Brain (organoid and tissue), 16 donors: ENCODE measurements at places on chromosomes 6 and 20.

DNA sequence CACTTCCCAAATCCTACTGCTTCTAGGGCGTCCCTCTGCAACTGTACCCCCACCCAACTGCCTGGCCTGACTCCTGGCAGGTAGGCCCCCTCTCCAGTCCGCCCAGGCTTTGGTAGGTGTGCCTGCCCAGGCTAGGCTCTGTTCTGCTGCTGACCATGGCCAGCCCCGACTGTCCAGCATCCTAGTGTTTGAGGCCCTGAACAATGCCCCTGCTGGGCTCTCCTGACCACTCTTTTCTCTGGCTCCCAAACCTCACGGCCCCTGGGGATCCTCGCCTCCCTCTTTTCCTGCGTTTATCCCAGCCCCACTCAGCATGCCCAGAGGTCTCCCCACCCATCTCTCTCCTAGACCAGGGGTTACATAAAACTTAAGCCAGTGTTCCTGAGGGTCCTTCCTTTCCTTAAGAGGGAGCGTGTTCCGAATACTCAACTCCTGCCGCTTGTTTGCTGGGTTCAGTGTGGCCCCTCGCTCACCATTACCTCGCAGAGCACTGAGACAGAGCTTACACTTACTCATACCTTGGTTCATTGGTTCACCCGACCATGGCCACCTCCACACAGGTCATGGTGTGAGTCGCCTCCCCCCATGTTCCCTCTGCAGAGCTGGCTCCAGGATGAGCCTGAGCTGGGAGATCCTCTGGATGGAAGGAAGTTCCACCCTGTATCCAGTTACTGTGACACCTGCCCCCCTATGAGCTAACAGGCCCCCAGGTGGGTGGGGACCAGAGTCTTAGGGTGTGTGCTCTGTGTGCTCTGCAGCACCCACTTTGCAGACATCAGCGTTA lies 21.0 kb upstream of the MYT1 start:
- DNase-seq = no peak

DNA sequence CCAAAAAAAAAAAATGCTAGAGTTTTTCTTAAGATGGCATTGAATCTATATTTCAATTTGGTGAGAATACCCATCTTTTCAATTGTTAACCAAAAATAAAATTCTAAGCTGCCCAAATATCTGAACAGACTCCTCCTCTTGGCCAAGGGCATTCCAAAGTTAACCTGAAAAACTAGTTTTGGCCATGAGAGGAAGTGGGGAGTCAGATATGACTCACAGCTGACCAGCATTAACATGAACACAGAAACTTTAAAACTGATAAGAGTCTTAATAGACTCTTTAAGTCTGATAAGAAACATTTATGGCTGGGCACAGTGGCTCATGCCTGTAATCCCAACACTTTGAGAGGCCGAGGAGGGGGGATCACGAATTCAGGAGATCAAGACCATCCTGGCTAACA lies 171.3 kb downstream of the FAXC start:
- no peak for DNase-seq

GRCh38 chr20:33896509-33896908 lies 85.4 kb downstream of the CHMP4B start:
- DNase-seq = no peak

DNA sequence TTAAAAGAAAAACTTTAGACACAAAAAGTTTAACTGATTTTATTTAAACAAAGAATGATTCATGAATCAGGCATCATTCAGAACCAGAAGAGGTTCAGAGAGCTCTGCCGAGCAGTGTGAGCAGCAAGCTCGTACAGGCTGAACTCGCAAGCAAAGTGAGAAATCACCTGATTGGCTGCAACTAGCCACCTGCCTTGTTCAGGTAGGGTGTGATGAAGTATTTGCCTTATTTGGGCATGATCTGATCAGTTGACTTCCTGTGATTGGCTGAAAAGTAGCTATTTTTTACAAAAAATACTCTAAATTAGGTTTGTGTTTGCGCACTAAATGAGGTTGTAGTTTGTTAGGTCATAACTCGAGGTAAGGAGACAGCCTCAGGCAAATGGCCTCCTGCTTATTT lies 80.7 kb downstream of the HIVEP1 start:
- DNase-seq = no peak

DNA sequence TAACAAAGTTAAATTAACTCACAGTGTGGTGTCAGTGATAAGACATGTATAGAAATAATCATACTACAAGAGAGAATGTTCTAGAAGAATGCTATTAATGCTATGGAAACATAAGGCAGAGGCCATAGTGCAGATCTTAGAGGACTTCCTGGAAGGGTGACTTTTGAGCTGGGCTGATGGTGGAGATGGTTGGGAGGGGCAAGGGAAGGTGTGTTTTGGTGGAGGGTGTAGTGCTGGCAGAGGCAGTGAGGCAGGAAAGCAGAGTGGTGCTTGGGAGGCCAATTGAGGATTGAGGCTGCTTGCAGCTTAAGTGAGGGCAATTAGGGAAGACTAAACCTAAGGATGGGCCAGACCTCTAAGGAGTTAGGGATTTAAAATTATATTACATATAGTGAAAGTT lies 58.5 kb upstream of the FNDC1 start:
- DNase-seq = no peak

- no peak for DNase-seq
These were observed 256.7 kb downstream of the BMP7 start for GRCh38 chr20:57009775-57010174.

GRCh38 chr6:16851044-16851540 lies 89.8 kb upstream of the ATXN1 start:
- DNase-seq = no peak

GRCh38 chr6:94417363-94417762 lies 998.0 kb upstream of the EPHA7 start:
- DNase-seq = no peak

- no peak for DNase-seq
These were observed 29.6 kb upstream of the NOL4L start for GRCh38 chr20:32614772-32615171.

DNA sequence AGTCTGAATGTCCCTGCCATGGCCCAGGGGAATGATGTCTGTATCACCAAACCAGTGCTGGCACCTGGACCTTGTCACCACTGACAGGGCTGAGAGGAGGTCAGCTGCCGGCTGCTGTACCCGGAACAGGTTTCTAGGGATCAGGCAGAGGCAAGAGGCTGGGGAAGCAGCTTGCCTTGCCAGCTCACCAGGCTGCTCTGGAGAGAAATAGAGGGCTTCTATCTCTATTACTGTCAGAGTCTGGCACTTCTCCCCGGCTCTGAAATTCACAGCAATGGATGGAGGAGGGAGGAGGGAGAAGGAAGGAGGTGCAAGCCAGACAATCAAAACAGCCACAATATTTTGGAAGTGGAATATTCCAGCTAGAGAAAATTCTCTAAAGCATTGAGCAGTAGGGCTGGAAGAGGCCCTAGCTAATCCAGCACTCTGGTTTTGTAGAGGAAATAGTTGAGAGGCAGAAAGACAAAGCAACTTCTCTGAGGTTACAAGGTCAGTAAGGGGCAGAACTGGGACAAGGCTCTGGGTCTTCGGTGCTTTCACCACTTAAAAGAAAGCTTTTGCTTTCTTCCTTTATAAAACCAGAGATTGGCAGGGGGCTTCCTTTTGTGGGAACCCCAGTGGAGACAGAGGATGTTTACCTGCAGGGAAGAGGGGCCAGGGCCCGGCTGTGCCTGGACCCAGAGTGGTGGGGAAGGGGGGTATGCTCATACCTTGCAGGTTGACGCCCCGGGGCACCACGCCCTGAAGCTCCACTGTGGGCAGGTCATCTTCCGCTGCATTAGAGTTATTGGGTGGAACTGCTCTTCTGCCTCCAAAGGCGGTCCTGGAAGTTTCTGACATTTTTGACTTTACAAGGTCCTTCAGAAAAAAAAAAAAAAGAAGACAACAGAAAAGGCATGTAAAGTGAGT lies 2.4 kb downstream of the F13A1 start:
- no peak for DNase-seq

- DNase-seq = no peak
These were observed 175.6 kb upstream of the MYLIP start for GRCh38 chr6:15953152-15953880.

GRCh38 chr6:103895136-103895535 lies 964.6 kb downstream of the HACE1 start:
- DNase-seq = no peak

DNA sequence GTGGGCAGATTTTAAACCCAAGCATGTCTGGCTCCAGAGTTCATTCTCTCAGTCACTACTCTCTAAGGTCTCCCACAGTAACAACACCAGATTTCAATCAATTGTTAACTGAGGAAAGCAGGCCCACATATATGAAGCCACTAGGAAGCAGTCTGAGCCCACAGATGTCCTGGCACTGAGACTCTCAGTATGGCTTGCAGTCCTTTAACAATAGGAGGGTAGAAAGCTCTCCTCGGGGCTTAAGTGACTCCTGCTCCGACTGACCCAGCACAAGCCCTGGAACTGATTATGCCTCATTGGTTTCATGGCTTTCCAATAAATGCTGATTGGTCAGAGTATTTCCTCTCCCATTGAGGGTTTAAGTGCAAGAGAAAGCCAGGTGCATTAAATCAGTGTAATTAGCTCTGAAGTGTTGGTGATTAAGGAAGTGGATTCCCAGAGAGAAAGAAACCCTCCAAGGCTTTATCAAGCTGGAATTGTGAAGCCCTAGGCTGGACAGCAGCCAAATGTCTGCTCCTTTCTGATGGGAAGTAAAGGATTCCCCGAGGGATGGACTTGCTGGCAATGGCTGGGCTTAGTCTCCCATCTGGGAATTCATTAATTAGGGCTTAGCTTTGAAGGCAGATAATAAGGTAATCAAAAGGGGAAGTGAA lies 76.6 kb upstream of the PROKR2 start:
- DNase-seq = peak; percentile 79

DNA sequence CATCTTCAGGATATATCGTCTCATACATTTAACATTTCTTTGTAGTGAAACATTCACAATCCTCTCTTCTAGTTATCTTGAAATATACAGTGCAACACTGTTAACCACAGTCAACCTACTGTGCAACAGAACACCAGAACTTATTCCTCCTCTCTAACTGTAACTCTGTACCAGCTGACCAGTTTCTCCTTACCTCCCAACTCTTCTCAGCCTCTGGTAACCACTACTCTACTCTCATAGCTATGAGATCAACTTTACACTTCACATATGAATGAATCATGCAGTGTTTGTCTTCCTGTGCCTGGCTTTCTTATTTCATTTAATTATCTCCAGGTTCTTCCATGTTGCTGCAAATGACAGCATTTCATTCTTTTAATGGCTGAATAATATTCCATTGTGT lies 337.6 kb downstream of the BTBD9 start:
- DNase-seq = no peak

- DNase-seq = no peak
These were observed 614.5 kb upstream of the FLRT3 start for GRCh38 chr20:14951707-14952418.

DNA sequence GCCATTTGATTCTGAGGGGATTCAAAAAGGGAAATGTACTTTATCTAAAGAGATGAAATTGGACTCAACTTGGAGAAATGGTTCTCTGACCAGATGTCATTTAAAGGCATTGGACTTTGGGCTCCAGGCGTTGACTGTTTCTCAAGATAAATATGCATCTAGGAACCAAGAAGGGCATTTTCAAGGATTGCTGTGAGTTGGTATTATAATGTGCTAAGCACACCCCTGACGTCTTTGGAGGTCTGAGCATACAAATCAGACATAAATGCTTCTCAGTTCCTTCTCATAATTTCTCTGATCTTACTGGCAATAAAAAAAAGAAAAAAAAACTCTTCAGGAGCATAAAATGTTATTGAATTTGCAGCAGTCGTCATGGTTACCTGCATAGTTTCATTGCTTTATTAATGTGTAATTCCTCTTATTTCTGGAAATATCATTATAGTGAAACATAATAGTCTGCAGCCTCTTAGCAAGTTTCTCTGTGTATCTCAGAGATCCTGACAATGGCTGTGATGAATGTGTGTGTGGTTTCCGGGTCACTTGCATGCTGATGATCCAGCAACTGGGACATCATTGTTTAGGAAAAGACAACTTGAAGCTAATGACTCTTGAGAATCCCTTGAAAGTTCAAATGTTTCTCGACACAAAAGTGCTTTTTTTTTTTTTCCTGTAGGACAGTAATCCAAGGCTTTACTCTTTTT lies 136.0 kb downstream of the AIG1 start:
- DNase-seq = peak; percentile 34

GRCh38 chr20:58271606-58272351 lies 37.7 kb upstream of the RAB22A start:
- DNase-seq = peak; percentile 20

GRCh38 chr6:71977884-71978283 lies 91.5 kb downstream of the RIMS1 start:
- DNase-seq = peak; percentile 8

- no peak for DNase-seq
These were observed 156.4 kb downstream of the OR2B2 start for GRCh38 chr6:27755768-27756167.

GRCh38 chr6:118781897-118782296 lies 112.1 kb upstream of the ASF1A start:
- no peak for DNase-seq

DNA sequence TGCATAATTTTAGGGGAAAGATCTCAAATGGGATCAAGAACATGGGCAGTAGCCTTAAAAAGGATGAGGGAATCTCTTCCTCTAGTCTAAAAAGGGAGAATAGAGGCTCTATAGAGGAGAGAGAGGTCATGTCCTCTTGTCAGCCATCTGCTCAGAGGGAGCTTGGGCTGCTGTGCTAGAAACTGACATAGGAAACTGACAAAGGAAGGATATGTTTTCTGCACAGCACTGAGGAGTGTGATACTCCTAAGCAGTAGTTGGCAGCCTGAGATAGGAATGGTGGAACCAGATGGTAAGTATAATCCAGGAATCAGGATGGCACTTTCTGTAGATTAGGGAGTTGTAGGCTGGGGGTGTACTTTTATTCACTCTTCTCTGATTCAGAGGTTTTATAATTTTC lies 59.2 kb downstream of the PTPRA start:
- peak; percentile 54 for DNase-seq

GRCh38 chr6:21777846-21778245 lies 184.3 kb downstream of the SOX4 start:
- DNase-seq = peak; percentile 34

GRCh38 chr20:48489046-48489463 lies 338.7 kb downstream of the PREX1 start:
- no peak for DNase-seq

DNA sequence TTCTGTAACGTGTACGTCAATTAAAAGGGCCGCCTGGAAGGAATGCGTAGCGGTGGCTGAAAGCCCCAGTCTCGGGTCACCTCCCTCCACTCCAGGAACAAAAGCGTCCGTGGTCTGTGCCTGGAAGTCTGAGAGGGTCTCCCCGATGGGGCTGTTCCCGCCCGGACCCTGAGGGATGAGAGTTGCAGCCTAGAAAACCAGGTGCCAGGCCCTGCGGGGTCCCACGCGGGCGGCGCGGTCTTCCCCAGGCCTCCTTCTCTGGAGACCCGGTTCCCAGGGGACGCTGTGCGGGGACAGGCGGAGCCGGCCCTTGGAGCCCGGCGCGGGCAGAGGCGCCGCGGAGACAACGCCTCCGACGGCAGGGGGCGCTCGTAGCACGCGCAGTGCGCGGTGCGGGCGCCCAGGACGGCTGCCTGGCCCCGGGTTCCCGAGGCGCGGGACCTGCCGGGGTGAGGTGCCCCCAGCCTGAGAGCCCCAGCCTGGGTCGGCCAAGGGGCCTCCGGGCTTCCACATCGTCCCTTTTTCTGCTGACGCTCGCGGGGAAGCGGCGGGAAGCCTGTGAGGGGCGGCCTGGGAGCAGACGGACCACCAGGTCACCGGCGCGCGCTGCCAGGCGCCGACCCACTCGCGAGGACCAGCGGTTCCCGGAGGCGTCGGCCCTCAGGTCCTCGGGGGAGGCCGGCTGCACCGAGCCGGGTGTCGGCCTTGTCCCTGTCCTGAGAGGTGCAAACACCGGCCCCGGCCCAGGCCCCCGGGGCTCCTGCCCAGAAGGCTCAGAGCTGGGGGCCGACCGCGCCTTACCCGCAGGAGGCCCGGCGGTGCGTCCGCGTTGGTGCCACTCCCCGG lies 5.3 kb upstream of the FOXC1 start:
- peak; percentile 82 for DNase-seq

GRCh38 chr20:63587776-63588591 lies 13.9 kb upstream of the HELZ2 start:
- no peak for DNase-seq
